ENCODE measurements at places on chromosomes 7 and 10. TPM values are rescaled to one million over a fixed set of nuclear protein-coding genes. Genes with fewer than 3 reads are reported as not detected.

DNA sequence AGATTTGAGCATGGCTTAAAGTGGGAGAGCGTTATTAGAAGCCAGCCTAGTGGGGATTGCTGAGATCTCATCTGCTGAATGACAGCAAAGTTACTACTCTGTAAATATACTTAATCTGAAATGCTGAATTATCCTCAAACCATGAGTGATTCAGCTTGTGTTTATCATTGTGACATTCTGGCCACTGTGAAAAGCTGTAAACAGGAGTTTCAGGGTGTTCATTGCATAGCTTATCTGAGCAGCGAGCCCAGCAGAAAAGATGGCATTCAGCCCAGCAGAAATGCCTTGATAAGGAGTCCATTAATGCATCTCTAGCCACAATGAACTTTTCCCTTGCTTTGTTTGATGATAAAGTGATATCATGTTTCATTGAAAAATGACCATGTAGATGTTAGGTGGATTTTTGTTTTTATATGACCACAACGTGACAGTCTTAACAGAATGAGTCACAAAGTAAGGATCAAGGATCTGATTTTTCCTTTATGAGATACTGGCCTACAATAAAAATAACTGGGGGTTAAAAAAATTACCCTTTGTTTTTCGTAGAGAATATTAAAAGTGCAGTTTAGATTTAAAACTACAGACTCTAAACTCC lies 7.8 kb downstream of the TES start:
- peak; percentile 65 for DNase-seq

GRCh38 chr7:7438851-7439250 lies 96.8 kb downstream of the COL28A1 start:
- DNase-seq = no peak

DNA sequence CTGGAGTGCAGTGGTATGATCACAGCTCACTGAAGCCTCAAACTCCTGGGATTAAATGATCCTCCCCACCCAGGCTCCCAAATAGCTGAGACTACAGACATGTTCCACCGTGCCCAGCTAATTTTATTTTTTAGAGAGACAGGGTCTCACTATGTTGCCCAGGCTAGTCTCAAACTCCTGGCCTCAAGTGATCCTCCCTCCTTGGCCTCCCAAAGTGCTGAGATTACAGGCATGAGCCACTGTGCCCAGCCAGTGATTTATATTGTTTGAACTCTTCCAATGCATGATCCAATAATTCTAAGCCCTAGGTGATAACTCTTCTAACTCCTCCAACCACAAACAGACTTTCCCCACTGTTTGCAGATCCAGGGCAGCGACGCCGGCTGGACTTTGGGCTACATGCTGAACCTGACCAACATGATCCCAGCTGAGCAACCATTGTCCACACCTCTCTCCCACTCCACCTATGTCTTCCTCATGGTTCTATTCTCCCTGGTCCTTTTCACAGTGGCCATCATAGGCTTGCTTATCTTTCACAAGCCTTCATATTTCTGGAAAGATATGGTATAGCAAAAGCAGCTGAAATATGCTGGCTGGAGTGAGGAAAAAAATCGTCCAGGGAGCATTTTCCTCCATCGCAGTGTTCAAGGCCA lies 41.8 kb upstream of the CC2D2B start:
- DNase-seq = no peak

- no peak for DNase-seq
Observed at GRCh38 chr7:90788052-90788451, 191.9 kb downstream of the CDK14 start.

DNA sequence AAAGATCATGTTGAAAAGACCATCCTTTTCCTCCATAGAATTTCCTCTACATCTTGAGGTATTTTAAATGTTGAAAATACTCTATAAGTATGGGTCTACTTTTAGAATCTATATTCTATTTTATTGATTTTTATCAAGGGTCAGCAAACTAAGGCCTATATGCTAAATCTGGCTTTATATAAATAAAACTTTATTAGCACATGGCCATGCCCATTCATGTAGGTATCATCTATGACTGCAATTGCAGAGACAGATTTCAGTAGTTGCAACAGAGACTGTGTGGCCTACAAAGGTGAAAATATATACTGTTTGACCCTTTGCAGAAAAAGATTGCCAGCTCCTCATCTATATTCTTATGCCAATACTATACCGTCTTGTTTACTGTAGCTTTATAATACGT lies 72.7 kb downstream of the TAX1BP1 start:
- no peak for DNase-seq

- DNase-seq = peak; percentile 94
Observed at GRCh38 chr10:93496322-93497041, at the start of gene CEP55. TSS of gene CEP55 (plus strand) at chr10:93496612. CDS start at chr10:93500052, 3,440 bp downstream.

- no peak for DNase-seq
Observed at GRCh38 chr10:96637709-96638108, 50.9 kb upstream of the TM9SF3 start.

DNA sequence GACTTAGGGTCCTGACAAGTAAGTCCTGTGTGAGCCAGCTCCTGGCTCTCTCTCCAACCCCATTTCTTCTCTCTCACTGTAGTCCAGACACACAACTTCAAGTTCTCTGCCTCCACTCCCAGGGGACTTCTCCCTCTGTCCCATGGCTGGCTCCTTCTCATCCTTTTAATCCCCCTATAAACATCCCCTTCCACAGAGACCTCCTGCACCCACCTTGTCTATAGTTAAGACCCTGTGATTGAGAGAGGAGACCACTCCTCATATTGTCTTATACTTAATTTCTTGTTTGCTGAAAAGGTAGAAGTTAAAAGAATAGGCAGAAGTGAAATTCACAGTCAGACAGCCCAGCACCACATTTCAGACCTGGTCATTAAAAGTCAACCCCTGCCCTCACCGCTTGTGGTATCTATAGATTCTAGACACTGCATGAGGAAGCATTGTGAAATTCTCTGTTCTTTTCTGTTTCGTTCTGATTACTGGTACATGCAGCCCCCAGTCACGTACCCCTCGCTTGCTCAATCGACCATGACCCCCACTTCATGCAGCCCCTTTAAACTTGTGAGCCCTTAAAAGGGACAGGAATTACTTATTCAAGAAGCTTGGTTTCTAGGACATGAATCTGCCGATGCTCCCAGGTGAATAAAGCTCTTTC lies 125.6 kb upstream of the FRMD4A start:
- DNase-seq = no peak

DNA sequence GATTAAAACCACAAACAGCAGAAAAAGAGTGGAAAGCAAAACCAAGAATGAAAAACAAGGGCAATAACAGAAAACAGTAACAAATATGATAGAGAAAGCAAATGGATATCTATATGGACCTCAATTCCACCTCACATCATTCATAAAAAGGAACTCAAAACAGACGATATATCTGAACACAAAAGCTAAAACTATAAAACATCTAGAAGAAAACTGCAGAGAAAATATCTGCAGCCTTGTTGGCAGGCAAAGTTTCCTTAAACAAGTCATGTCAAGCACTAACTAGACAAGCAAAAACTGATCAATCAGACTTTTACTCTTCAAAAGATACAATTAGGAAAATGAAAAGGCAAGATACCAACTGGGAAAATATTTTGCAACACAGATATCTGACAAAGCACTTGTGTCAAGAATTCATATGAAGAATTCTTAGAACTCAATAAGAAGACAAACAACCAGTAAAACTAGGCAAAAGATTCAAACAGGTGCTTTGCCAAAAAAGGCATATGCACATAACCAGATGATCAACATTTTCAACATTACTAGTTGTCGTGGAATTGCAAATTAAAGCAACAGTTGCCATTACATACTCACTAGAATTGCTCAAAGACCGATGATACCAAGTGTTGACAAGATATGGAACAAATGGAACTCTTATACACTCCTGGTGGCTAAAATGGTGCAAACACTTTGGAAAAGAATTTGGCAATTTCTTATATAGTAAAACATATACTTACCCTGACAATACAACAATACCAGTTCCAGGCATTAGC lies 25.9 kb upstream of the ZMIZ1 start:
- DNase-seq = no peak

DNA sequence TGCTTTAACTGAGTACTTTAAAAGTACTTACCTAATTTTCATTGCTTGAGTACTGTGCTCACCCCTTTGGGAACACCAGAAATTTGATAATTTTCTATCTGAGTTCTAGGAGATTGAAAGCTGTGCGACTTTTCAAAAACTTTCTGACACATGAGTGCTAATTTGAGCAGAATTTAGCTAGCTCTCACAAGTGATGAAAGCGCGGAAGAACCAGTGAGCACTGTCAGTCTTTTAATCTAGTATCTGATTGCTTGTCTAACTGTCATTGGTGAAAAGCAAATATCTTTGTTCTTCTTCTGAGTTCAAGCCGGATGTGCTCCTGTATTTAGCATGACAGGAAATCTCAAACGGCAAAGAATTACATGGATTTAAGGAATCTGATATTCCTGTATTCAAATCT lies 899.4 kb downstream of the CNTNAP2 start:
- DNase-seq = no peak

GRCh38 chr7:55592492-55592891 lies 20.2 kb upstream of the VOPP1 start:
- no peak for DNase-seq

DNA sequence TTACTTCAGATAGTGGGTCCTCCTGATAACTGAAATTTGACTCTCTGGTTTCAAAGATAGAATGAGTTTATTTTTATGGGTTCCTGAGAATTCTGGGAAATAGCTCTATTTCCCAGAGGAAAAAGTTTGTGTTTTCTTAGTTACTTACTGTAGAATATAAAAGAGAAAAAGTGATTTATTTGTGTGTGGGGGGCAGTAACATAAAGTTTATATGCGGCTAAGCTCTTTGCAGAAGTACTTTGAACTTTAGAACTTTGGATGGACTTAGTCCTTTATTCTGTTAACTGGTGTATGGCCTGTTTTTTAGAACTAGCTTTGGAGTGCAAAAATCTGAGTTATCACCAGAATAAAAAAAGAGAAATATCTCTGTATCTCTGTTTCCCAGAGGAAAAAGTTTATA lies 157.1 kb downstream of the BBS9 start:
- no peak for DNase-seq

GRCh38 chr10:598415-599170 lies 90.9 kb downstream of the DIP2C start:
- DNase-seq = no peak

GRCh38 chr7:134520130-134520529 lies 7.2 kb upstream of the AKR1B10 start:
- DNase-seq = no peak

GRCh38 chr7:140841166-140841715 lies 83.5 kb downstream of the BRAF start:
- DNase-seq = no peak

DNA sequence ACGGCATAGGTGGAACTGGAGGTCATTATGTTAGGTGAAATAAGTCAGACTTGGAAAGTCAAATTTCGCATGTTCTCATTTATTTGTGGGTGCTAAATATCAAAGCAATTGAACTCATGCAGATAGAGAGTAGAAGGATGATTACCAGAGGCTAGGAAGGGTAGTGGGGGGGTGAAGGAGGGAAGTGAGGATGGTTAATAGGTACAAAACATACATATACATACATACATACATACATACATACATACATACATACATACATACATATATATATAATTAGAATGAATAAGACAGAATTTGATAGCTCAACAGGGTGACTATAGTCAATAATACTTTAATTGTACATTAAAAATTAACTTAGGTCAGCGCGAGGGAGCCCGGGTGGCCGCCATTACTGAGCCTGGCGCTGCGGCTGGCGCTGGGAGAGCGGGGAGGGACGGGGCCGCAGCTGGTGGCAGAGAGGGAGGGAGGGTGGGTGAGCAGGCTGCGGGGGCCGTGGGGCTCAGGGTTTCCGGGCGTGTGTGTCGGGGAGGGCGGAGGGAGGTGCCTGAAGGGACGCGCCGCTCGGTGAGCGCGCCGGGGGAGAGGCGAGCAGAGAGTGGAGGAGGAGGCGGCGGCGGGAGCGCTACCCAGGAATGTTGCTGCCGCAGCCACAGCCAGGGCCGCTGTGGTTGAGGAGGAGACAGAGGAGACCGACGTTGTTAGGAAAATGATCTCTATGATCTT lies 85.8 kb upstream of the EGFR start:
- peak; percentile 81 for DNase-seq

DNA sequence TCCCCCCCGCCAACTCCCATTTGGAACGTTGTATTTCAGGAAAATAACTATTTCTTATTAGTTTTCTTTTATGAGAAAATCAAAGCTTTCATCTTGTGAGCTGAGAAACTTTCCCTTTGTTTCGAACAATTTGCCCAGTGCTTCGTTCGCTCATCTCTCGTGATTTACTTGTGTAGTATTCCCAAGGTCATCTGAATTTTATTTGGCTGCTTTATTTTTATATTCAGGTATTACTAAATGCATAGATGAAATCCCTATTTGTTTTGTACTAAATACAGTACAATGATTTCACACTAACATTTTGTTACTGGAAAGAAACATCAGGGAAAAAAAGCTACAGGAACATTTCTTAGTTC lies 12.0 kb upstream of the EBLN1 start:
- DNase-seq = no peak

DNA sequence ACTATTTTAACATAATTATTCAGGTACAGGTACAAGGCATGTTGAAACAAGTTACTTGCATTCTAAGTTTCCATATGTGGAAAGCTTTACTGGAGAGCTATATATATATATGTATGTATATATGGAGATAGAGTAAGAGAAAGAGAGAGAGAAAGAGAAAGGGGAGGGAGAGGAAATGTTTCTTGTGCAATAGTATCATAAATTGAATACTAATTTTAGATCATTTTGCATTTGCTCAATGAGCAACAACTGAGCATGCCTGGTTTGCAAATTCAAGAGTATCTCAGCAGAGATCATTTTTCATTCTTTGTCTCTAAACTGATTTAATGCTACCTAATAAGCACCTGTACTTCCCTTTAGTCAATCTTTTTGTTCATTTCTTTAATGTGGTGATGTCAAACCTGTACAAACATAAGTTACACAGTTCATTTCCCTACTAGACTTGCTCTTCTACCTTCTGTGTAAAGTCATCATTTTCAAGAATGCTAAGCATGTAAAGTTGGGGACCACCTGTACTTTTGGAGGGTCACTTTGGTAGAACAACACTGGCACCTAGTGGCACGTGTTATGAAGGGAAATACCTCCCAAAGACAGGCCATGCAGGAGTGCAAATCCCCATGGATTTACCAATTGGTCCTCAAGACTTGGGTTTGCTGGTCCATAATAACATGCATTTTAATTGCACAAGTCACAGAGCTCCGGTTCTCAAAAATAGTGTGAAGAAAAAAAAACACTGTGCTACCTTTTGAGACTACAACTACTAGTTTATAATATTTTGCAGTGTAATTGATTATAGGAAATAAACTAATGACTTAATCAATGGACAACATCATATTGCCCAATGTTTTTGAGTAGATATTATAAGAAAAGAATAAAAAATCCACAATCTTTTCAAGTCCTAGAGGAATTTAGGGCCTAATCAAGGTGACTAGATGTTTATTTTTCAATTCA lies 431.2 kb upstream of the IGFBP3 start:
- peak; percentile 78 for DNase-seq

Gene C7orf57
- 0.24 TPM for total RNA-seq

Gene TEX36
- not detected for total RNA-seq

Gene SVOPL
- total RNA-seq = 1.5 TPM

Gene ADAM22
- total RNA-seq = 3.2 TPM

Gene HYAL4
- not detected for total RNA-seq

Gene AGR2
- total RNA-seq = 378 TPM

Gene VENTX
- not detected for total RNA-seq
